Activated CD4-positive, alpha-beta T cell treated with anti-CD3 and anti-CD28 coated beads for 4 hours (primary cell): ENCODE measurements at places on chromosomes 1 and 21.

GRCh38 chr1:227033880-227034279, 93.8 kb downstream of the COQ8A start:
- no peak for DNase-seq

GRCh38 chr1:203122159-203122558, 5.4 kb upstream of the ADORA1 start:
- DNase-seq, result no peak

GRCh38 chr1:208173749-208174148, 70.4 kb downstream of the PLXNA2 start:
- no peak for DNase-seq

GRCh38 chr1:42748461-42749410, 8.7 kb upstream of the CLDN19 start:
- DNase-seq, result no peak

- DNase-seq, result no peak
Measured at GRCh38 chr1:243269461-243269801, 13.6 kb downstream of the SDCCAG8 start.

GRCh38 chr1:33273961-33274371, 17.7 kb downstream of the ZNF362 start:
- DNase-seq, result no peak

GRCh38 chr1:230143534-230143933, 76.5 kb downstream of the GALNT2 start:
- DNase-seq, result no peak

DNA sequence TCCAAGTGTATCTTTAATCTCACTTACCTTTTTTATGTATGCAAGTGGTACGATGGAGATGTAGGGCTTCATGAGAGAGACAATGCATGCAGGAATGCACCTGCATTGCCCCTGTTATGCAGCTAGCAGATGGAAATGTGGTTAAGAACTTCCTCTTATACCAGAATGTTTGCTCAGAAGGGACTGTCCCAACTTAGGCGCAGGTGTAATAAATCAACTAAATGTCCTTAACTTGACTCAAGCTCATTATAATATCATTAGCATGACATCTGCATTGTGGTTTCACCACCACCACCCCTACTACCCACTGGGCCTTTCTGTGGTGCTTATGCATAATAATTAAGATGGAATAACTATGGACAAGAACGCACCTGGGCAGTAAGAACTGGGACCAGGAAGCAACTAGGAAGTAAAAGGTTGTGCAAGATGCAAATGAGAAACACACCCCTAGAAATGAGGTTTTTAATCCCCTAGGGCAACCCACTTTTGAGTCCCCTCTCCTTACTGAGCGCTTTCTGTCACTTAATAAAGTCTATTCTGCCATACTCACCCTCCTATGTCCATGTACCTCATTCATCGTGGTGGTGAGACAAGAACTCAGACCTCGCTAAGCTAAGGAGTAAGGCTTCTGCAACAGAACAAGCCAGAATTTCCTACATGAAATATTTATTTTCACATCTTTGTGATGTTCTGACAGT, 1103.3 kb upstream of the B3GALT2 start:
- peak; percentile 48 for DNase-seq

DNA sequence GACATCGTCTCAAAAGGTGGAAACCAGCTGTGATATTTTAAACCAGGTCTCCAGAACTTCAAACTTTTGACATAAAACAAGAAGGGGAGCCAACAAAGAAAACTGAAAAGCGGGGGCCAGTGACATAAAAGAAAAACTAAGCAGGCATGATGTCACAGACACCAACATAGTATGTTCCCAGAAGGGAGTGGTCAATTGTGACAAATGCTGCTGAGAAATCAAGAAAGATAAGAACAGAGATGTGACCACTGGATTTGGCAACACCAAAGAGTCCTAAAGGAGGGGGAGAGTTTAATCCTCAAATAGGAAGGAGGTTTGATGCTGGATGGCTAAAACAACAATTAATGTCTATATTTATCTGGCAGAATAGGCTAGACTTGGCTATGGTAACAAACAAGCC, 2.3 kb upstream of the RNF19B start:
- DNase-seq, result no peak

GRCh38 chr1:96538883-96539282, 182.7 kb upstream of the PTBP2 start:
- DNase-seq, result no peak

GRCh38 chr1:70041317-70042045, 163.9 kb downstream of the LRRC40 start:
- DNase-seq, result no peak

- no peak for DNase-seq
Measured at GRCh38 chr1:71521655-71522264, 440.9 kb upstream of the ZRANB2 start.
